Activated CD4-positive, alpha-beta T cell treated with anti-CD3 and anti-CD28 coated beads, Interleukin-10, Interleukin-2, amounts not matched to agents 100 ng/mL and 50 ng/mL, durations not matched to agents 16 hours and 8 hours (primary cell): ENCODE measurements at places on chromosomes 1 and 21.

- no peak for DNase-seq
Observed at GRCh38 chr1:179785031-179785431, 41.9 kb downstream of the FAM163A start.

DNA sequence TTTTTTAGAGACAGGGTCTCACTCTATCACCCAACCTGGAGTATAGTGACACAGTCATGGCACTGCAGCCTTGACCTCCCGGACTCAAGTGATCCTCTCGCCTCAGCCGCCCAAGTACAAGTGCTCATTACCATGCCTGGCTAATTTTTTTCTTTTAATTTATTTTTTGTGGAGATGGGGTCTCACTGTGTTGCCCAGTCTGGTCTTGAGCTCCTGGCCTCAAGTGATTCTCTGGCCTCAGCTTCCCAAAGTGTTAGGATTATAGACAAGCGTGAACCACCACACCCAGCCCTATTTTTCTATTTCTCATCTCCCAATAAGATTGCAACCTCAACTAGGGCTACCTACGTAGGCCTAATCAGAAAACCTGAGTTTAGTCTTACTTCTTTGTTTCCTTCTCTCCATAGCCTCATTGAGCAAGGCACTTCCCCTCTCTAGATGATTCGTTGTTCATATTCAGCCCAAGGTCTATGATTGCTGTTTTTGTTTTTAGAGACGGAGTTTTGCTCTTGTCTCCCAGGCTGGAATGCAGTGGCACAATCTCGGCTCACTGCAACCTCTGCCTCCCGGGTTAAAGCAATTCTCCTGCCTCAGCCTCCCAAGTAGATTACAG lies 1.1 kb upstream of the KPNA6 start:
- no peak for DNase-seq

DNA sequence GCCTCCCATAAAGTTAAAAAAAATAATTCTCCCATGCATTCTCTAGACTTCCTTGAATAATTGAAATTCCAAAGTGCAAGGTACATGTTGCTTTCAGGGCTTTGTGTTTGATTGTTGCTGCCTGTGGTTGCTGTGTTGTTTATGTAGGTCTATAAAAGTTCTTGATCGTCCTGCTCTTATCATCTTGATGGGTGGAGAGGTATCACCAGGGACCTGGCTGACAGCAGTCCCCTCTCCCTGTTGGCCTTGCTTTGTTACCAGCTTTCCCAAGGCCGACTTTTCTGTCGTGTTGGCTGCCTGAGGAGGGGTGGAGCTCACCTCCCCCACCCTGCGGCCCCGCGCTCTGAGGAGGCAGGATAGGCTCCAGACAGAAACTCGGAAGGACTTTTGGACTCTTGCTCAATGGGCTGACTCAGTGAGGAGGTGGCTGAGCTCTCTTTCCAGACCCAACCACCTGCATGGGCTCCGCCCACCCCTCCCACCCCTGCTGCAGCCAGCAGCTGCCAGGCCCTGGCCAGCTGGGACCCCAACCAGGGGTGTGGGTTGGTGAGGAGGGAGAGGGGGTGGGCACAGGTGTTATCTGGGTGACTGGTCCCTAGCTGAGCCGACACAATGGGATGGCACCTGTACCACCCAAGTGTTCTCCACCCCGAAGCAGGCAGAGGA lies 2.0 kb downstream of the INAVA start:
- no peak for DNase-seq

DNA sequence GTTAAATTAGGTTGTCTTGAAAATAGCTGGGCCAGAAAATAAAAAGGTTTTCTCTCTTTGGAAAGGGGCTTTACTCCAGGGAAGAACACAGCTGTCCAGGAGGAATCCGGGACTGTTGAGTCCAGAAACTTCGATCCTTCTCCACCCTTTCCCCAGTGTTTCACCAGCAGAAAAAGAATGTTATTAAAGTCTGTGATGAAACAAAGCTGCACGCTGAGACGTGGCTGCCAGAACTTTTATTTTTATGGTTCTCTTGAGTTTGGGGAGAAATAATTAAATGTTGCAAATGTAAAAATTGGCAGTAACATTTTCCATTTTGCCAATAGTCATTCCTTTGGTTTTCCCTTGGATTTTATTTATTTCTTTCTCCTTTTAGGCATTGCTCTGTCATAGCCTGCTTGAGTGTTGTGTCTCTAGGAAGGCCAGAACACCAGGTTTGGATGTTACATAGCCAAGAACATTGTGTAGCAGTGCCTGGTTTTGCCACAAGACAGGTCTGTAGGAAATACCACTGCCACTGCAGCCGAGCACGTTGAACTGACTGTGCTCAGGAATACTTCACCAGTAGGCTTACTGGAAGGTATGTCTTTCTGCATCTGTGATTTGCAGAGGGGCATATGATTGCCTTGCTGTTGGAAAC lies 87.4 kb downstream of the ROR1 start:
- DNase-seq: no peak

- peak; percentile 52 for DNase-seq
Observed at GRCh38 chr1:117014209-117014608, 12.6 kb downstream of the CD101 start.

GRCh38 chr1:184241446-184241845 lies 145.4 kb upstream of the C1orf21 start:
- no peak for DNase-seq

- no peak for DNase-seq
Observed at GRCh38 chr21:37367336-37367702, 746 bp downstream of the DYRK1A start.

DNA sequence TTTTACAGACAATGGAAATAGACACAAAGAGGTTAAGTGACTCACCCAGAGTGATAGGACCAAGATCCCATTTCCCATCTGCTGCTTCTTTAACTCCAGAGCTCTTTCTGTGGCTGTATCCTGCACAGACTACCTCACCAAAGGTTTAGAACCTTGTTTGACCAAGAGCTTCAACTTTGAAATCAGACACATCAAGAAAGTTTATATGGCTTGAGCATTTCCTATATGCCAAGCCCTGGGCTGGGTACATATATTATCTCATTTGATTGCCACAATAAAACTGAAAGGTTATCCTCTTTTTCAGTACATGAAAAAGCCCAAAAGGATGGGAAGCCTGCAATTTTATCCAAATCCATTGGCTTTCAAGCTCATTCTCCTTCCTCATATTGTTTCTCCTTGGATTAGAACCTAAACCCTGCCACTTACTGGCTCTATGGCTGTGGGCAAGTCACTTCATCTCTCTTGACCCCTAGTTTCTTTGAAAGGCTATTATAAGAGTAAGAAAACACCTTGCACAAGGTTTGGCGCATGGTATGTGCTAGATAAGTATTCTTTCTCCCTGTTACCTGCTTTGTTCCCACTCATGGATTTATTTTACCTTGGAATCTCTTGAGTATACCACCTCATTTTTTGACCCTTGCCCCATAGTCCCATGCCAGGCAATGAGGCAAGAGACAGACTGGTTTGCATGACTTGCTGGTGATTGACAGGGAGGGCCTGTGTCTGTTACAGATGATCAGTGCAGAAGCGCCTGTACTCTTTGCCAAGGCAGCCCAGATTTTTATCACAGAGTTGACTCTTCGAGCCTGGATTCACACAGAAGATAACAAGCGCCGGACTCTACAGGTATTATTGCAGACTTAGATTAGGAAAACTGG lies 34.5 kb upstream of the KCNQ4 start:
- DNase-seq: no peak

- DNase-seq: no peak
Observed at GRCh38 chr21:44498280-44499210, 41.5 kb downstream of the KRTAP10-1 start.

GRCh38 chr1:203227371-203228083 lies 1.9 kb downstream of the CHIT1 start:
- DNase-seq: no peak

- DNase-seq: peak; percentile 96
Observed at GRCh38 chr21:42002421-42002958, 7.7 kb downstream of the ZBTB21 start.

DNA sequence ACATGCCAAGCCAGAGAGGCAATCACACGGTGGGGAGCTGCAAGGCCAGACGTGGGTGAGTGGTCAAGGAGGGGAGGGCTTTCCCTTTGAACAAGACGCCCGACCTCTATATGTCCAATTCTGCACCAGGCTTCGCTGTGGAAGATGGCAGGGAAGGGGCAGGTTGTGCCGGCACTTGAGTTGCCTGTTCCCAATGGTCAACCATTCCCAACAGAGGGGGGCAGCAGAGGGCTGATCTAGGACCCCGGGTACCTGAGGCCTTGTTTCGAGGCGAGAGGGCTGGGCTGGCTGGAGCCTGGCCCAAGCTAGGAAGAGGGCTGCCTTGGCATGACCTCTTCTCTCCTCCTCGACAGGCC lies 64.9 kb downstream of the TMEM53 start:
- DNase-seq: peak; percentile 7

GRCh38 chr1:14788080-14788479 lies 189.6 kb downstream of the KAZN start:
- DNase-seq: no peak

- no peak for DNase-seq
Observed at GRCh38 chr1:2604156-2604843, 17.7 kb downstream of the PRXL2B start.

- no peak for DNase-seq
Observed at GRCh38 chr1:75426688-75427087, 184.2 kb downstream of the SLC44A5 start.

GRCh38 chr1:208606959-208607358 lies 362.8 kb upstream of the PLXNA2 start:
- no peak for DNase-seq

DNA sequence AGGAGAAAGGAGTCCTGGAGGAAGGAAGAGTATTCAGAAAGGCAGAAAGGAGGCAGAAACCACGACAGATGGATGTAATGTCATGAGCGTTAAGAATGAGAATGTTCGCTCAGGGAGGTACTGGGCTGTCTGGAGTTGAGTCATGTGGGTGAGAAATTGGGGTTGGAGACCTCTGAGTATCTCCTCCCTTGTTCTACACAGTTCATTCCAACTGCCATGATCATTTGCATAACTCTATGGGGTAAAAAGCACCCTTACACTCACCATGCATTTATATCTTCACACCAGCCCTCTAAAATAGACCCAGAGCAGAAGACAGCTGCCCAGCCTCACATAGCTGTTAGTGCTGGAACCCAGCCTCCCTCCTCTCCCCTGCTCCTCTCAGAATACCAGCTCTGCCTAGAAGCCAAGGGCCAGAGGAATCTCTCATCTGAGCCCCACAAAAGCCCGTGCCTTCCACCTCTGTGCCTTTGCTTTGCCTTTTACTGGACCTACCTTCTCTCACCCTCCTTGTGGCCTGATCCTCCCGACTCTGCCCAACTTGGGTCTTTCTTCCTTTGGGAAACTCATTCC lies 85.2 kb downstream of the BEND5 start:
- peak; percentile 18 for DNase-seq

DNA sequence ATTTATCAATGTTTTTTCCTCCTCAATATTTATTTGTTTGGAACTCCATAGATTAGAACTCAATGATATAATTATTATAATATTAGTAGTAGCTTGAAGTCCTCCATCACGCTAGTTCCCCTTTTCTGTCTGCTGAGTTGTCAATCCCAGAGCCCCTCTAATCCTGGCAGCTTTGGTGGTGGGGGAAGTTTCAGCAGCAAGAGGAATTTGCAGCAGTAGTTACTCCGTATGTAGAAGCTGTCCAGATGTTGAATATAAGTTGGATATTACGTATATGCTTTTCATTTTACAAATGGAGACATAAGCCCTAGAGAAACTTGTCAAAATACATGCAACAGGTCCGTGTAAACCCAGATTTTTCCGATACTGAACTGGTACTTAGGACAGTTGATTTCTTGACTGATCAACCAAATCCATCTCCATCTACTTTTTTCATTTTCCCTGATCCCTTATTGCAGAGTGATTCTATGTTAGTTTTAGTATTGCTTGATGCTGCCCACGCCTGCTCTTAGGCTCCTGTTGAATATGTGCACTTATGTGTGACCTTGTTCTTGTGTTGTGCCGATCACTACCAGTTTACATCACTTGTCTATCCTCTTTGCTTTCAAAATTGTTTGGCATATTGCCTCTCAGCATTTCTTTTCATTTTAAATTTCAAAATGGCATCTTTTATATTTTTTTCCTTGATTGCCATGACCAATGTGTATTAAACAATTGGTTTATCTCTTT lies 28.1 kb downstream of the SMAP2 start:
- peak; percentile 28 for DNase-seq

GRCh38 chr1:29896791-29897714 lies 660.7 kb downstream of the PTPRU start:
- DNase-seq: no peak

DNA sequence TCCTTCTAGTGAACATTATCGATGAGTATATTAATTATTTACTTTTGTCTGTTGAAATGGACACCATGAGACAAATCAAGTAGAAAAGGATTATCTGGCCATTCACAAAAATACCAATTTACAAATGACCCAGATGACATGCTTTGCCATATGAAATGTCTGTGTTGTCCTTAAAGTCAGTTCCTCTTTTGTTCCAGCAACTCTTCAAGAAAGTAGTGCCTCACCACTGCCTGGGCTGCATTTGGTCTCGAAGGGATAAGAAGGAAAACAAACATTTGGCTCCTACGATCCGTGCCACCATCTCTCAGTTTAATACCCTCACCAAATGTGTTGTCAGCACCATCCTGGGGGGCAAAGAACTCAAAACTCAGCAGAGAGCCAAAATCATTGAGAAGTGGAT lies 79.6 kb downstream of the RGL1 start:
- DNase-seq: no peak

DNA sequence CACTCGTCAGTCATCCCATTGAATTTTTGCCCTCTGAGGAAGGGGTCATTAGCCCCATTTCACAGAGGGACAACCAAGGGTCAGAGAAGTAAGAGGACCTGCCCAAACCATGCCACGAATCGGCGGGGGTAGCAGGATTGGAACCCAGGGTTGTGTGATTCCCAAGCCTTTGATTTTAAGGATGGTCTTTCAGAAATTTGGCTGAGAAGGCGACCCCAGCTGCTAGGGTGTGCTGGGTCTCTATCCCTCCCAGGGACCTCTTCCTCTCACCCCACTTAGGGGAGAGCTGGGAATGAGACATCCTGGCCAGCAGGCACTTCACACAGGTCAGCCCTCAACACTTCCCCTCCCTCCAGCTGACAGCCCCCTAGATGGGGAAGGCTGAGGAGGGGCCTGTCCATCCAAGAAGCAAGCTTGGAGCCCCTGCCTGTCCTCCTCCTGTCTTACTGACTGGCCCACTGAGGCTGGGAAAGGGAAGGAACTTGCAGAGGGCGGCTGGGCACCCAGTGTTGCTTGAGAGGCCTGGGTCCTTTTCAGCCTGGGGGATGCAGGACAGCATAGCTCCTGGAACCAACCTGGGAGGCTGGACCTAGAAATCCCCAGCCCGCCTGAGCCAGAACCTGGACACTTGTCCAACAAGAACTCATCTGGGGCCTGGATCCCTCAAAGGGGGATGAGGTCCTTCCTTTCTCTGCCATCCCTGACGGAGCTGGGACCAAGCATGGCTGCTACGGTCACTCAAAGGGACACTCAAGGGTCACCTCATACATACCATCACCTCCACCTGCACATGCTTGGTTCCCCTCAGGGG lies 1.7 kb downstream of the SDC3 start:
- no peak for DNase-seq

- DNase-seq: no peak
Observed at GRCh38 chr1:92511541-92511940, 24.8 kb upstream of the GFI1 start.

DNA sequence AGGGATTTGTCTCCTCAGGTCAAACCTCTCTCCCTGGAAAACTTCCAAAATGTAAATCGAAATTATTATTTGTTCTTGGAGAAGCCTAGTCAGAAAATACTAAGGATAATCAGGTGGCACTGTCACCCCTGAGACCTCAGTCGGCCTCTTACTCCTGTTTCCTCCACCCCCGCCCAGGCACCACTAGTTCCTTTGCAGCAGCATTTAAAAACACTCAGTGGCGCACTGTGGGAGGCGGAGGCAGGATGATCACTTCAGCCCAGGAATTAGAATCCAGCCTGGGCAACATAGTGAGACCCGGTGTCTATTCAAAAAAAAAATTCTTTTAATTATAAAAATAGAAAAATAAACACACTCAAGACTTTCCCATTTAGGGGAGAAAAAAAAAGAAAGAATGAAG lies 18.0 kb upstream of the IFNAR2 start:
- DNase-seq: no peak
